Mesenteric fat pad (tissue), 1 donor: ENCODE measurements at places on chromosomes 5 and 9. TPM values are rescaled to one million over a fixed set of nuclear protein-coding genes. Genes with fewer than 3 reads are reported as not detected.

N4BP3 gene
- 2.4 TPM for total RNA-seq

GRCh38 chr5:92923885-92924284, 657.1 kb downstream of the NR2F1-AS1 start:
- no peak for DNase-seq

GARIN3 gene
- total RNA-seq, result not detected

GRCh38 chr5:81721049-81721448, 29.8 kb downstream of the SSBP2 start:
- DNase-seq, result no peak

TMEM174 gene
- not detected for total RNA-seq
